GM23248 (cell line): ENCODE measurements at places on chromosomes 4 and X. TPM values are rescaled to one million over a fixed set of nuclear protein-coding genes. Genes with fewer than 3 reads are reported as not detected.

DNA sequence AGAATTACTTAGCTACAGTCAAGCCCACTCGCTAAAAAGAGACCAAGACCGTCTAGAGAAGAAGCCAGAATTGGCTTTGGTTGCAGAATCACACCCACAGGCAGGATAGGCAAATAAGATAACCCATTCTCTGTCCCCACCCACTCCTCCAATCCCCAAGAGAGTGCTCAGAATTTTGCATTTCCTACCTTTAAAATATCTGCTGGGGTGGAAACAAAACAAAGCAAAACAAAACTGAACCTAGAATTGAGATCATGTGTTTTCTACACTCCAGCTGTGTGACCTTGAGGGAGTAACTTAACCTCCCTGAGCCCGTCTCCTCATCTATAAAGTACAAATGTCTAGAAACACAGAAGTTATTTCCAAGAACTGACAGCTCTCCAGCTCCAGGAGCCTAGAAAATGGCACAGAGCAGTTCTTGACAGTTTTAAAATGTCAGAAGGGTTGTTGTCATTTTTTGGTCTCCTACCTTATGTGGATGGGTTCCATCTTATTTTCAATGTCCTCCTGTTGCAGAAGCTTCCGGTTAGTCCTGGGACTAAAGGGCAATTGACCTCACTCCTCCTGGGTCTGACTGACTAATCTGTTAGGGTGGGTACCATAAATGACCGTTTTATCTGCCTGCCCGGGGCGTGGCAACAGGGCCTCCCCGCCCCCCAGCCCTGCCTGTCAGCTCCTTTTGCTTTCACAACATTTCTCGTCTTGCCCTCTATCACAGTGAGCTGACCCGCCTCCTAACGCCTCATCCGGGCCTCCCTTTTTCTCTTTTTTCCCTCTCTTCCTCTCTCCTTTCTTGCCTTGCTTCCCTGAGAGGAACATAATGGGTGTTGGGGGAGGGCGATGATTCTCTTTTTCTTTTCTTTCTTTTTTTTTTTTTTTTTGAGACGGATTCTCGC is 114.0 kb downstream of the RBM47 start:
- H3K27me3 ChIP-seq = no peaks in the 10 kb centered on the region
- H3K4me3 ChIP-seq = no peak overlapping the region
- H3K27ac ChIP-seq = no peak overlapping the region
- H3K36me3 ChIP-seq = no peaks in the 10 kb centered on the region
- peak; percentile 20 for DNase-seq

- peak; percentile 9 for DNase-seq
- no peaks in the 10 kb centered on the region for H3K4me1 ChIP-seq
- H3K36me3 ChIP-seq = no peaks in the 10 kb centered on the region
- no peak overlapping the region for H3K27ac ChIP-seq
- H3K4me3 ChIP-seq = no peak overlapping the region
- peaks cover 12% of the 10 kb centered on the region; the same call in 1 of the 2 replicates for H3K27me3 ChIP-seq
These were observed 43.7 kb downstream of the TMPRSS11E start for GRCh38 chr4:68490826-68491457.

GRCh38 chr4:164446516-164446915 is 307.4 kb upstream of the SMIM31 start:
- H3K27me3 ChIP-seq = no peaks in the 10 kb centered on the region
- H3K27ac ChIP-seq = no peak overlapping the region
- no peak overlapping the region for H3K4me3 ChIP-seq
- H3K36me3 ChIP-seq = no peaks in the 10 kb centered on the region
- no peaks in the 10 kb centered on the region for H3K4me1 ChIP-seq

Gene HTN1
- not detected in 2 replicates for total RNA-seq

Gene RS1
- not detected in 2 replicates for total RNA-seq

Gene TECRL
- total RNA-seq = not detected in 2 replicates

DNA sequence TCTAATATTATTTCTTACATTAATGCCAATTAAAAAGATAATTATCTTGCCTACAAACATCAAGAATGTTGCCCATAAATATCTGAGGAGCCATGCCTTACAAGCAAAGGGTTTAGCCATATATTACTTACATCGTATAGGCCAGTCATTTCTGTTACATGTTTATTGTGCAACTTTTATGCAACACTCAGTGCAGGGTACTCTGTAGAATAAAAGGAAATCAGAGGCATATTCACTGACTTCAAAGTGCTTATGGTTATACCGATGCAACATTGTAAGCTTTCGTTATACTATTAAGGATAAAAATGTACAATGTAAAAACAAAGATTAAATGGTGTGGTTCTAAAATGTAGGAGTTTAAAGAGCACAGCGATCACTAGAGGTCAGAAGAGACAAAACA is 315.9 kb downstream of the PCDH10 start:
- no peak for DNase-seq
- no peak overlapping the region for H3K27ac ChIP-seq
- no peaks in the 10 kb centered on the region for H3K27me3 ChIP-seq

Gene PFKFB1
- not detected in 2 replicates for total RNA-seq

DNA sequence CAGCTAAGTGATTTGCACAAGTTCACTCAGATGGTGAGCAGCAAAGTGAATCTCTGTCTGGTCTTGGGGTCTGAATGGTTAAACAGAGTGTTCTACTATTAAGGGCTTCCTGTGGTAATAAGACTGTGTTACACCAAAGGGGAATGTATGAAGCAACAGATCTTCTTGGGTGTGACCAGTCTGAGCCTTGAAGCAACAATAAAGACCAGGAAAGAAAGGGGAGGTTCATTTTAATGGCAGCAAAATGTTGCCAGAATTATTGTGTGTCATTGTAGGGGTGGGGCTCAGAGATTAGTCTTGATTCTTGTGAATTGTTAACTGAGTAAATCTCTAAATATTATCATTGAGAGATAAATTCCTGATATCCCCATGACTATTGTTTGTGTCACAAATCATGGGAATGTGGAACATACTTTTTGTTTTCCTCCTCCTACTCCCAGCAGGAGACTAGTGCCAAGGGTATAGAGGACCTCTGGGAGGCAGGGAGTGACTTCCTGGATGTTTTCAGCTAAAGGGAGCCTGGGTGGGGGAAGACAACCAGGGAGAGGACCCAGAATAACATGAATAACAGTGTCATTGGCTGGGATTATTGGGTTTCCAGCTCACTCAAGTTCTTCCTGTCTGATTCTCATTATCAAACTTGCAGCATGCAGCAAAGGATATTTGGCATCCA is 141.4 kb upstream of the PAK3 start:
- no peak for DNase-seq
- H3K4me1 ChIP-seq = no peaks in the 10 kb centered on the region
- H3K27ac ChIP-seq = no peak overlapping the region

DNA sequence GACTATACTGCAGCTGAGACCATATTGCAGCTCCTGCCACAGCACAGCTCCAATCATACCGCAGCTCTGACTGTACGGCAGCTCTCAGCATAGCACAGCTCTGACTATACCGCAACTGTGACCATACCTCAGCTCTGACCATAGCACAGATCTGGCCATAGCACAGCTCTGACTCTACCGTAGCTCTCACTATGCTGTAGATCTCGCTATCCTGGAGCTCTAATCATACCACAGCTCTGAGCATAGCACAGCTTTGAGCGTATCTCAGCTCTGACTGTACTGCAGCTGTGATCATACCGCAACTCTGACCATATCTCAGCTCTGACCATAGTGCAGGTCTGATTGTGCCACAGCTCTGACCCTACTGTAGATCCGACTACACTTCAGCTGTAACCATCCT is 139.2 kb downstream of the ASMT start:
- no peaks in the 10 kb centered on the region for H3K4me1 ChIP-seq
- no peak overlapping the region for H3K27ac ChIP-seq
- peak; percentile 17 for DNase-seq
- no peaks in the 10 kb centered on the region for H3K36me3 ChIP-seq

Gene NKX3-2
- total RNA-seq = under 0.01 and 0.13 TPM in 2 replicates

- no peak for DNase-seq
- H3K36me3 ChIP-seq = no peaks in the 10 kb centered on the region
- H3K4me3 ChIP-seq = no peak overlapping the region
- 0 out of 2 replicates have a peak, but pooled peaks cover 3% of the 10 kb centered on the region for H3K27me3 ChIP-seq
These were observed 21.8 kb upstream of the CTSO start for GRCh38 chr4:155975511-155975910.

DNA sequence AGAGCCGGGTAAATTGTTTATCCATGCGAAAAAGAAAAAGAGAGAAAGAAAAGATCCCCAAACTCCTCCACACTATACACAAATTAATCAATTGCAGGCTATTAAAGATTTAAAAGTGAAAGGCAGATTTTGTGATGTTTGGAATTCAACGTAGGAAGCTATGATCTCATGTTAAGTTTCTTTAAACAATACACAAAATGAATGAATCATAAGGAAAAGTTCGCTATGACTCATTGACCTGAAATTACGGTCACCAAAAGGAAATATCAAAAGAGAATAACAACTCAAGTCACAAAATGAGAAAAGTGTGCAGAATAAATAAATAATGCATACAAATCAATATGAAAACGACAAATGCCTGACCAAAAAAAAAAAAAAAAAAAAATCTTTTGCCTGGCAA is 28.6 kb downstream of the CLNK start:
- no peak overlapping the region for H3K27ac ChIP-seq
- no peaks in the 10 kb centered on the region for H3K36me3 ChIP-seq
- peaks cover 12% of the 10 kb centered on the region for H3K4me1 ChIP-seq
- H3K27me3 ChIP-seq = peaks cover 15% of the 10 kb centered on the region
- peak; percentile 76 for DNase-seq

Gene PTCHD1
- not detected in 2 replicates for total RNA-seq

DNA sequence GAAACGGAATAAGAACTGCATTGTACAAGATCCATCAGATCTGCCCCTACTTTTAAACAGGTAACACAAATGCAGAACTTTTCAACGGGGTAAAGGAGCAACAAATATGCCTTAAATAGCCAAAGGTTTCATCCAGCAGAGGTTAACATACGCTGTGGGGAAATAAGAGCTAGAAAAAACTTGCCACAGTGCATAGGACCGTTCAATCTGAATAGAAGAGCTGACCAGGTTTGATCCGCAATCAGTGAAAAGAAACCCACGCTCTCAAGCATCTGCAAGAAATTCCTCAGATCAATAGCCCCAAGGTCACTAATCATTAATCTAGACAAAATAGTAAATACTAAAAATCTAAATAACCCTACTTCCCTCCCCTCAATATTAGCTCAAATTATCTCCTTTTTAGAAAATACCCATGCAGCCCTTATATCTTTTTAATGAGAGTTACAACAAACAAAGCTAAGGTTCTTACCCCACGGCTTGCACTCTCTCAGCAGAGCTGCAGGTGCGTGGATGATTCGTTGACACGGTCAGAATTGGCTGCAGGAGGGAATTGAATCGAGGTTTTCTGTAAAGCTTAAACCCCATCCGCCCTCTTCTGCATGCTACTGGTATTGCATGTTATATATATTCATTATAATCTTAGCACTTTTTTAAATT is at the start of gene TLR10:
Gene TLR10 (minus strand): TSS at position 539 of the 657 bp plus-strand sequence. CDS start 7,400 bp downstream, outside the sequence.
- H3K27ac ChIP-seq = no peak within 1 kb of the TSS
- peak; percentile 69 for DNase-seq
- H3K4me1 ChIP-seq = no peaks in the 10 kb centered on the region
- 0 out of 2 replicates have a peak, but pooled peaks cover 3% of the 10 kb centered on the region for H3K27me3 ChIP-seq
- no peak within 1 kb of the TSS for H3K4me3 ChIP-seq

DNA sequence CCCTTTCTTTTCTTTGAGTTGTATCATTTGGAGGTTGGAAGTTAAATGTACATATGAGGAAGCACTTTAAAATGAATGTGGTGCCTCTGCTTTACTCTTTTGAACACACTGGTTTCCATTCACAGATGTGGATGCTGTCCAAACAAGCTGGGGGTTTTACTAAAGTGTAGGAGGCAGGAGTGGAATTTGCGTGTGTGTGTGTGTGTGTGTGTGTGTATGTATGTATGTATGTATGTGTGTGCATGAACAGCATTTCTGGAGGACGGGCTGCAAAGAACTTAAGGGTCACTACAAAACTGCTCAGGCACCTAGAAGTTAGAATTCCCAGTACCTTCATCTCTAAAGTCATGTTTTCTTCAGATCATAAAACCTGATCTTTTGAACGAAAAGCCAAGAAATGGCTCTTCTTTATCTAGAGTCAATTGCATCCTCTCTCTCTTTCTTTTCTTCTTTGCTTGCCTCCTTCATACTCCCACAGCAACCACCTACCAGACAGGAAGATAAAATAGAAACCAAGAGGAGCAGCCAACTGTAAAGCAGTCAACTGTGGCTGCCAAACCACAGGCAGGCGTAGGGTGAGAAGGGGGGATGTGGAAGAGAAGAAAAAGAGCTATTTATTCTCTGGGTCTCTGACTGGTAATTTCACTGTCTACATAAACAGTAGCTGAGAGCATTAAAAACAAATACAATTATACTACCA is 177.0 kb upstream of the RASGEF1B start:
- no peaks in the 10 kb centered on the region for H3K4me1 ChIP-seq
- H3K27ac ChIP-seq = no peak overlapping the region
- H3K4me3 ChIP-seq = no peak overlapping the region
- no peak for DNase-seq
- H3K27me3 ChIP-seq = no peaks in the 10 kb centered on the region; the same call in 1 of the 2 replicates

- peak; percentile 8 for DNase-seq
- no peak overlapping the region for H3K4me3 ChIP-seq
- H3K36me3 ChIP-seq = no peaks in the 10 kb centered on the region
These were observed 36.6 kb upstream of the PTPN13 start for GRCh38 chr4:86557526-86557925.

DNA sequence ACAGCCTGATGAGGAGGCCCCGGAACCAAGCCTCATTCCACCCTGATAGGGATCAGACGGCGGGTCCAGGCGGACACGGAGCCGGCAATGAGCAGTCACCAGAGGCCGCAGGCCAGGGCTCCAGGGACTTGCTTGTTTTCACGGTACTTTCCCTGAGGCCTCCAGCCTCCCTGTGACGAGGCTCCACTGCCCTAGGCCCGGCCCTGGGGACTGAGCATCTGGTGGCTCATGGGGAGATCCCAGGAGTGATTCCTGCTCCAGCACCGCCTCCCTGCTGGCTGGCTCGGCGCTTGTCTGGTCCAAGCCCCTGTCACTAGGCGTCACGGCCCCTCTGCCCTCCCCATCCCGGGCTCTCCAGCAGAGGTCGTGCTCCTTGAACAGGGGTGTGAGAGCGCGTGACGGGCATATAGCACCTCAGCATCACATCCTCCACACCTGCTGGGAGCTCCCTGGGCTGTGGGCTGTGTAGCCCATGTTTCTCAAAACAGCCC is 14.1 kb downstream of the HTRA3 start:
- no peaks in the 10 kb centered on the region for H3K36me3 ChIP-seq
- H3K4me3 ChIP-seq = no peak overlapping the region
- DNase-seq = no peak
- peaks cover 6% of the 10 kb centered on the region for H3K4me1 ChIP-seq
- H3K27me3 ChIP-seq = no peaks in the 10 kb centered on the region

GRCh38 chr4:182221987-182222386 is 21.2 kb upstream of the TENM3 start:
- H3K27me3 ChIP-seq = no peaks in the 10 kb centered on the region
- H3K27ac ChIP-seq = no peak overlapping the region
- H3K4me3 ChIP-seq = no peak overlapping the region
